ENCODE measurements at places on chromosomes 2 and 18. TPM values are rescaled to one million over a fixed set of nuclear protein-coding genes. Genes with fewer than 3 reads are reported as not detected.

DNA sequence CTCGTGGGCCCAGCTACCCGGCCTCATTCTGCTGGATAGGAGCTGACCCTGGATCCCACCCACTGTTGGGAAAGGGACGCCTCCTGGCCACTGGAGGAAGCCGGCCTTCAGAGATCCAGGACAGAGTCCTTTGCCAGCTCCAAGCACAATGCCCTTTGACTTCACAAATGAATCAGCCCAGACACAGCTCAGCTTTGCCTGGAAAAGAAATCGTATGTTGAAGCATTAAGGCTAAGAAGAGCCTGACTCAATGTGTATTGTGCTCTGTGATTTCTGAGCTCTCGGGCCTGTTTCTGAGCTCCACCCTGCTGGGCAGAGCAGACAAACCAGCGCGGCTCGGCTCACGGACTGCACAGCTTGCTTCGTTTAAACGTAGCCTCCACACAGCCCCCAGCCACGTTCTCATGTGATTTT is 162.9 kb upstream of the APCDD1 start:
- no peak for DNase-seq

GRCh38 chr2:55175254-55176093 is 56.6 kb downstream of the CLHC1 start:
- DNase-seq = no peak

- DNase-seq = no peak
These were observed 501.8 kb upstream of the HS6ST1 start for GRCh38 chr2:128820452-128820851.

- DNase-seq = no peak
These were observed 97.3 kb upstream of the FZD5 start for GRCh38 chr2:207867056-207867455.

GRCh38 chr2:76170856-76171255 is 460.1 kb upstream of the GCFC2 start:
- DNase-seq = no peak

Gene SLC9A2
- not detected for total RNA-seq

- DNase-seq = no peak
These were observed 138.7 kb upstream of the BOD1L2 start for GRCh38 chr18:57008001-57008686.

DNA sequence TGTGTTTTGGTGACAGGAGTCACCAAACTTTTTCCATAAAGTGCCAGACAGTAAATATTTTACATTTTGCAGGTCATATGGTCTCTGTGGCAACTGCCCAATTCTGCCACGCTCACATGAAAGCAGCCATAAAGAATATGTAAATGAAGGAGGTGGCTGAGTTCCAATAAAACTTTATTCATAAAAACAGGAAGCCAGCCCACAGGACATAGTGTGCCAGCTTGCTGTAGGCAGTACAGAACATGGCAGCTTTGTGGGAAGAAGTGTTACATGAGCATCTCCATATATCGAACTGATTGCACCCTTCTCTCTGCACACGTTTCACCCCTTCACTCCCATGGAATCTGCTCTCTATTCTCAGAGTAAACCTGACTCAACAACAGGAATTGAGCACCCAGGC is 10.2 kb downstream of the ASB18 start:
- DNase-seq = no peak

DNA sequence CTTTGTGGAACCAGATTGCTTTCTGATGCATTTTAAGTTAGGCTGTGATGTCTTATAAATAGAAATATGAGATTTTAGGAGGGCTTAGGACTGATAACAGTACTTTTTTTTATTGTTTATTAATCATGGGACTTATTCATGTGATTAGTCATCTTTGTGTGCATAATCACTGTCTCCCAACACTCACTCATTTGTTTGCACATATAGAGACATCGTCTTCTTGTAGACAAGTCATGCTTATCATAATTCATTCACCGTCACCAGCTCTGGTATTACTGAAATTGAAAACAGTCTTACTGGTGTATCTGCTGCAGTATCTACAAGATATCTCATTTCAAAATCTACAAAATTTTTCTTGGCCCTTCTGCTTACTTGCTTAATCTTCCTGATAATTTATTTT is 45.8 kb downstream of the WDR7 start:
- DNase-seq = no peak

DNA sequence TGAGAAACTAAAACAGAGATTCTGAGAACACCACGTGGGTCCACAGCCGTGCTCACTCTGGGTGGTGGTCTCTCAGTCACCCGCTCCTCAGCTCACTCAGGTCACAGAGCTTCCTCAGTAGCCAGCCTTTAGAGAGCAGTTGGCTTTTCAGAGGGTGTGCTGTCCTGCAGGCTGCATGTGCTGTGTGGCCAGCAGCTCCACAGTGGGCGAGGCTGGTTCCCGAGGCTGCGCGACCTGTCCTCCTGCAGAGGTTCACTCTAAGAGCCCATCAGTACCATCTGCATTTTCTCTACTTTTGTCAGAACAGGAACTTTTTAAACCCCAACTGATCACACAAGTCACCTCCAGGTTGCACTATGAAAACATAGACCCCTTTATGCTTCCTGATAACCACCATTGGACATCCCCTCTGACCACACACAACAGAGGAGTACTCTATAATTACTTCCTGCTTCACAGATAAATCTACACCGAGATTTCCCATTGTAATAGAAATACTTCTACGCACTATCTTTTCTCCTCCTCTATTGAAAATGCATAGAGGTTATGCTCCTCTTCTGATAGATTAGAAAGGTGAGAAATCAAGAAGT is 93.1 kb downstream of the GYPC start:
- DNase-seq = no peak

- no peak for DNase-seq
These were observed 209.9 kb downstream of the TFCP2L1 start for GRCh38 chr2:121075006-121075551.

- no peak for DNase-seq
These were observed 55.3 kb upstream of the ID2 start for GRCh38 chr2:8626572-8626971.

DNA sequence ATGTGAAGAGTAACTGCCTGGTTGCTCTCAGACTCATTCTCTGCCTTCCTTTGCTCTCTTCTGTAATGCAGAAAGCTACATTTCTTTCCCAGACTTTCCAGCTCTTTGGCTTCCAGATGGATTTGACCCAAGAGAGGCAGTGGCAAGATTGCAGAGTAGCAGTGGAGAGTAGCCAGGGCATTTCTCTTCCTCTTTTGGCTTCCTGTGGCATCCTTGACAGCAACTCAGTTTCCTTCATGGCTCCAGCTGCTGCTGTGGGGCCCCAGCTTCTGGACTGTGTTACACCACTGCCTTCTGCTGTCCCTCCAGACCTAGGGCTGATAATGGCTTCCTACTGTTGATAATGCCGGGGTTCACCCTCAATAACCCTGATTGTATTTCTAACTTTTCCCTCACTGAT is 469.4 kb upstream of the SPRED2 start:
- no peak for DNase-seq

- DNase-seq = no peak
These were observed 142.9 kb downstream of the SH3RF3 start for GRCh38 chr2:109271920-109272319.

DNA sequence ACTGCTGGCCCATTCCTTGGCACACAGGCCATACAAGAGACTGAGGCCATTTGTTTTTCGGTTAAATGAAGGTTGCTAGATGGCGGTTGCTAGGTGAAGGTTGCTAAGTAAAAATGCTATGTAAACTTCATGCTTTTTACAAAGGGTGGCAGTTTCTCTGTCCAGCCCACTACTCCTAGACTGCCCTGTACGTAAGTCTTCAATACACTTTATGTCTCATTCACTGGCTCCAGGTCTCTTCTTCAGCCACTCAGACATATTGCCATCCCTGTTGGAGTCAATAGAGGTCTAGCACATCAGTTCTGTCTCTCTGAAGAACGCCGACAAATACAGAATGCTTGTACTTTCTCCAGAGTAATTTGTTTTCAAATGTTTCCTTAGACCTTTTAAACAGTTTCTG is 370.9 kb upstream of the RND3 start:
- no peak for DNase-seq

DNA sequence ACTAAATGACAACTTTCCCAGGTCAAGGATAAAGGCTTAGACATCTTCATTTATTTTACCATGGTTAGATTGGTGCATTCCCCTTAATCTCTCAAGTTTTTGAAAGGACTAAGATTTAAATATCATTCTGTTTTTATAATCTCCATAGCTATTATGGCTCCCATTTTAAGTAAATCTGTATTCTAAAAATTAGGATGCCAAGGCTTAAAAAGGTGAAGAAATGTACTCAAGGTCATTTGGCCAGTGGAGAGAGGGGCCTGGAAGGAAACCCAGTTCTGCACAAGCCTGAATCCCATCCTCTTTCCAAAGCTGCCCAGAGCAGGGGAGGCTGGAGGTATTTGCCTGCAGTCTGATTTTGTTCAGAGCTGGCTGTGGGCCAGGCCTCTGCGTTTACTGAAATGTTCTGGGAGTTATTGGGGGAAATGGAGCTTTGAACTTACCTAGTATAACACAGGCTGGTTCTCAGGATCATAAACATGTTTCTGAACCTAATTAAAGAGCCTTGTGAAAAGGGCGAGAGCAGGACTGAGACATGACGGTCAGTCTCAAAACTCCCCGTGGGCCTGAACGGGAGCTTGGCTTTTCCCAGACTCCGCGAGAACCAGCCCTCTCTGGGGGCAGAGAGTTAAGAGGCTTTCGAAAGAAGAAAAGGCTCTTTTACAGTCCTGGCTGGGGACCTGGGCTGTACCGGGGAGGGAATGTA is 85.6 kb downstream of the DDX1 start:
- no peak for DNase-seq

GRCh38 chr2:6031200-6031867 is 339.1 kb downstream of the SOX11 start:
- no peak for DNase-seq

DNA sequence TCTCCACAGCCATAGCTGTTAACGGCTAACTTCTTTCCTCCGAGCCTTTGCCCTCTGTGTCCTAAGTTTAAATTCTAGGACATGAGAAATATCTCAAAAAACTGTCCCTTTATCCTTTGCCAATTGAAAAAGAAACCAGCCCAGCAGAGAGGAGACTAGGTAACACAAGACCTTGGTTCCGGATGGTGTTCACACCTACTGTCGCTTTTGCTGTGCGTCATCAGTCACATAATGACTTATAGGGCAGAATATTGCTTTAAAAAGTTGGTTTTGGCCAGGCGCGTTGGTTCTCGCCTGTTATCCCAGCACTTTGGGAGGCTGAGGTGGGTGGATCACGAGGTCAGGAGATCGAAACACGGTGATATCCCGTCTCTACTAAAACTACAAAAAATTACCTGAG is 66.2 kb downstream of the SP3 start:
- DNase-seq = no peak

GRCh38 chr2:70627211-70627898 is 73.7 kb upstream of the TGFA start:
- no peak for DNase-seq

- no peak for DNase-seq
These were observed 240.8 kb downstream of the FAM210A start for GRCh38 chr18:13485604-13486003.

- DNase-seq = no peak
These were observed 42.5 kb upstream of the TTC32 start for GRCh38 chr2:19944205-19944845.

DNA sequence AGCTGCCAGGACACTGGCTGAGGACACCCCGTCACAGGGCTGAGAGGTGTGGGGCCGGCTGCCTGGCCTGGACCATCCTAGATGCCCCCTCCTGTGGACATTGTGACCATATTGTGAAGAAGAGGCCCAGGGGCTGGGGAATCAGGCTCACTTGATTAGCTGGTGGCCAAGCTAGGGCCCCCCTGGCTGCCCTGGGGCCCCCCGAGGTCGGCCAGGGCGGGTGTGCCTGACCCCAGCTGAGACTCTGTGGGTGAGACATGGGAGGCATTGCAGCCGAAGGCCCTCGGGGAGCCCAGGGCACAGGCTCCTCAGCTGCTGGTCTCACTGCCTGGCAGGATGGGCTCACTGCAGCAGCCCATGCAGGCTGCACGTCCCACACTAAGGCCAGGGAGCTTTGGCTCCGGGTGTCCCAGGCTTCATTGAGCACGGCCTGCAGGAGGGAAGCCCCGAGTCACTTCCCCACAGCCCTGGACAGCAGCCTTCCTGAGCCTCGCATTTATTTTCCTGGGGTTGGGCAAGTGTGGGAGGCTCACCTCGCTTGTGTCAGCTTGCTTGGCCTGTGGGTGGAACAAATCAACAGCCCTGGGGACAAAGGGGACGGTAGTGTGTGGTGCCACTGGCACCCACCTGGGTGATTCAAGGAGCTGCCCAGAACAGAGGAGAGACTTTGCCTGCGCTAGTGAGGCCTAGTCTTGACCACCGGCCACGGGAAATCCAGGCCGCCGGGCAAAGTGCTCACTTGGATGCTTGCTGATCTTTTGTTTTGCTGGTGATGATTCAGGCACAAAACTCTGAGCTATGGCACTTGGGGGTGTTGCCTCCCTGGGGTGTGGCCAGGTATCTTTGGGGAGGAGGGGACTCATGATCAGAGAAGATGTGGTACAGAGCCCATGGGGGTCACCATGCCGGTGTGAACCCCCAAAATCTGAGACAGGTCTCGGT is 1.3 kb downstream of the GAL3ST2 start:
- no peak for DNase-seq

GRCh38 chr18:68925268-68925667 is 127.4 kb downstream of the CCDC102B start:
- no peak for DNase-seq

Gene DNPEP
- 81.9 TPM for total RNA-seq

DNA sequence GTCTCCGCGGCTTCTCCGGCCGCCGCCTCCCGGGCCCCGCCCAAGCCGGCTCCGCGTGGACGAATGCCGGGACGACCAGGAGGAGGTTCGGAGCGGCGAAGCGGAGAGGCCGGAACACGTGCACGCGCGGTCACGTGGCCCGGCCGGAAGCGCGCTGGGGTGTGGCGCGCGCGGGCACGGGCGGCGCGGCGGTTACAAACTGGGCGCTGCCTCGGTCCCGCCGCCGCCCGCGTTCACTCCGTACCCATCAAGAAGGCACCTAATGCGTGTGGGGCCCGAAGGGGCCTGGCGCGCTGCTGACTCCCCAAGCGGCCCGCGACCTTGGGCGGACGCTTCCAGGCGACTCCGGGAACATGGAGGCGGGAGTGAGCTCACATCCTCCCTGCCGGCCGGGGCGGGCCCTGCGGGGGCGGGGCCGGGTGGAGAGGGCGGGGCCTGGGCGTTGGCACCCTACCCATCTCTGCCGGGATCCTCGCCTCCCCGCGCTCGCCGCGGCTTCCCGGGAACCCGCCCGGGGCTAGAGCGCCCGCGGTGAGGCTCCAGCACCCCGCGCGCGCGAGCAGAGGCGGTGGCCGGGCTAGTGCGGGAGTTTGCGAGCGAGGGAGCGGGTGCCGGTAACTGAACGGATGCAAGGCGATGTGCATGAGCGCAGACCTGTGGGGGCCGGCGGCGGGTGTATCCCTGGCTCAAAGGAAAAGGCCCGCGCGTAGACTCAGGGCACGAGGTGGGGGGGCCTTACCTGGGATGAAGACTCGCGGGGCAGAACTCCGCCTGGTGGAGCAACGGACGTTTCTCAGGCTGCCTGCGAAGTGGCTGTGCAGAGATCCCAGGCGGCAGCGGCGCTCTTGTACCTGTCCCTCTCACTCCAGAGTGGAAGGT is at the start of gene TMEM185B:
Gene TMEM185B, minus strand, starts transcription at position 367 of the 879 bp plus-strand sequence. CDS start 424 bp downstream, outside the sequence.
- DNase-seq = peak; percentile 89

- DNase-seq = no peak
These were observed 95.3 kb downstream of the TMEM247 start for GRCh38 chr2:46574457-46575355.
